Erythroblast (primary cell): ENCODE measurements at places on chromosomes 7 and 10.

GRCh38 chr10:117214401-117214800 is 17.1 kb downstream of the KCNK18 start:
- DNase-seq, result no peak

DNA sequence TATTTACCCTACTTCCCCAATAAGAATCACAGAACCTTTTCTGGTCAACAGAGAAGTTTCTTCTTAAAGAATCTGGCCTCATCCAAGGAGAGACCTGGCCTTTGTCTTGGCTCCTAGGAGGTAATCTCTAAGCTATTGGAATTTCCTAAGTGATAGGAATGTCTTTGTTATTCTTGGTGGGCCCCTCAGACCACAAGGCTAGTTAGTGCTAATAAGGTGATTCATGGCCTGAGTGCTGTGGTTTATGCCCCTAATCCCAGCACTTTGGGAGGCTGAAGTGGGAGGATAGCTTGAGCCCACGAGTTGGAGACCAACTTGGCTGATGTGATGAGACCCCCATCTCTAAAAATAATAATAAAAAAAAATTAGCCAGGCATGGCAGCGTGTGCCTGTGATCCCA is 60.0 kb upstream of the CYP2C18 start:
- no peak for DNase-seq

DNA sequence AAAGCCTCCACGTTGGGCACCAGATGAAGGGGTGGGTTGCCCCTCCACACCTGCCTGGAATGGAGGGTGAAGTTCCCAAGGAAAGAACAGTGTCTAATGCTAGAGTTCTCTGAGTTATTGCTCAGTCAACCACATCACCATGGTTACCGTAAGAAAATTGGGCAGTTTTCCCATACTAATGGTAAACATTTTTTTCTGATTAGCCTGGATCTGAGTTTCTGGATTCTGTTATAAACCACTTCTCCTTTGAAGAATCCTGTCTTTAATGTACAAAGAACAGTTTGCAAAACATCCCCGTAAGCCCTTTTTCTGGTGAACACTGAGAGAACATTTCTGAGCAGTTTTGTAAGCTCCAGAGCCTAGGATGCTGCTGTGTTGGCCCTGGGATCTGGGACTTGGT is 45.5 kb downstream of the ABCC2 start:
- DNase-seq, result no peak

GRCh38 chr10:65273115-65273514 is 1652.7 kb upstream of the LRRTM3 start:
- DNase-seq, result no peak

DNA sequence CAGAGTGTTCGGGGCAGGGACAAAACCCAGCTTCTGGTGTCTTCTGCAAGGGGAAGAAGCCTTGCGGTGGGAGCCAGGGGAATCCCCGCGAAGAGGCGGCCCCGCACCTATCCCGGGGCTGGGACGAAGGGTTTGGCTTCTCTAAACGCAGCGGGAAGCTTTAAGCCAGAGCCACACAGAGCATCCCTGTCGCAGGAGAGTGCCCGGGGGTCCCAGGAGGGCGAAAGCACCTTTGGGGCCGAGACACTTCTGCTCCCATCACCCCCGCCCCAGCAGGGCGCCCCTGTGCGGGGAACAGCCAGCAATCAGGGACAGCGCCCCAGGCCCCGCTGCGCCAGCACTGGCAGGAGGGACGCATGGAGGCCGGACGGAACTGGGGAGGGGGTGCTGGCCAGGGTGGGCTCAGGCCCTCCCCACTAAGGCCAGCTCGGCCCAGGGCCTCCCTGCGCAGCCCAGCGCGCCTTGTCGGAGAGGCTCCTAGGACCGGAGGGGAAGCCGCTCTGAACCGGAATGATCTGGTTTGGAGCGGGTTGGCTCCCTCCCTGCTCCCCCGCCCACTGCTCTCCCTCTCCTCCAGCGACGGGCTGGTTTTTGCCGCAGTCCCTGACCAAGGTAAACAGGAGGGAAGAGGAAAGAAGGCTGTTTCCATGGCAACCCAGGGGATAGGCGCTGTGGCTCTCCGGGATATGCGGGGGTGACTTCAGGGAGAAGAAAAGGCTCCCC is 63.9 kb downstream of the TMEM209 start:
- DNase-seq, result peak; percentile 89

DNA sequence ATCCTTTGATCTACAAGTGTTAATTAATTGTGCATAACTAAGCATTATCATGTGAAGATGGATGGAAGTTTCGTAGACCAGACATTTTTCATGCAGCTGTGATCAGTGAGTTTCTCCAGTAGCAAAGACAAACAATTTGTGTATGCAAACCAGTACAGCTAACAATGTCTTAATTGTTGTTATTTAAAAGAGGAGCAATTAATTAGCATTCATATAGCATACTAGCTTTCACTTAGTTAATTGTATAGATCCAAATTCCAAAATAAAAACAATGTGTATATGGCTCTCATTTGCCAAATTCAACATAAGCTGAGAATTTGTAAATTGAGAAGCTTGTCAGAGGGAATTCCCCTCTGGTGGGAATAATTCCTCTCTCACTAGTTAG is 22.6 kb upstream of the PRKCQ start:
- no peak for DNase-seq

- DNase-seq, result no peak
These were observed 3.5 kb downstream of the TEX36 start for GRCh38 chr10:125679436-125679835.

GRCh38 chr10:32376097-32376496 is 29.1 kb upstream of the EPC1 start:
- DNase-seq, result peak; percentile 12

DNA sequence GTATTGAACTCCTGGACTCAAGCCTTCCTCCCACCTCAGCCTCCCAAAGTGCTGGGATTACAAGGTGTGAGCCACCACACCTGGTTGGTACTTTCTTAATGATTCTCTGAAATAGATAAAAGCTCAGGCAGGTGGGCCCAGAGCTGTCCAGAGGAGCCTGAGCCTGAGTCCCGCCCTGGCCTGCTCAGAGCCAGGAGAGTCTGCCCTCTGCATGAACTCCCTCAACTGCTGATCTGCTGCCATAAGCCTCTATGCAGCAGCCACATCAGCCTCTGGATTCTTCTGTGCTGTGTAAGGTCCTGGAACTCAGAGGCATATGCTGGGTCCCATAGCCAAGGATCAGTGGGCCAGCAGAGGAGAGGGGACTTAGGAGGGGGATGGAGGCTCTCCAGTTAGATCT is 23.1 kb upstream of the DDIT4 start:
- no peak for DNase-seq

DNA sequence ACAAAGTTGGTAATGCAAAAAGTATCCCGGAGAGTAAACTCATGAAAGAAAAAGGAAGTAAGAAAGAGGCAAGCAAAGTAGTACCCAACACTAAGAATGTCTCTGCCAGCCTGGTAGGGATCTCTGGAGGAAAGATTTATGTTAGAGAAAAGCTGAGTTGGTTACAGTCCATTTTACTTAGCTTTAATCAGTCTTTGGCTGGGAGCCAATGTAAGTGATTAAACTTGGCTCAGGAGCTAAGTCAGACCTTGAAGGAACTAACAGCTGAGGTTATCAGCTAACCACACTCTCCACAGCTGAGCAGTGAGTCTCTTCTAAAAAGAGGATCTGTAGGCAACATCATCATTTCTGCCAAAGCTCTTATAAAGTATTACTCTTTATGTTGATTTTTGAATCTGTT is 148.0 kb downstream of the ANKRD7 start:
- peak; percentile 48 for DNase-seq

- DNase-seq, result no peak
These were observed 16.9 kb downstream of the KCNMA1 start for GRCh38 chr10:77620731-77621130.

DNA sequence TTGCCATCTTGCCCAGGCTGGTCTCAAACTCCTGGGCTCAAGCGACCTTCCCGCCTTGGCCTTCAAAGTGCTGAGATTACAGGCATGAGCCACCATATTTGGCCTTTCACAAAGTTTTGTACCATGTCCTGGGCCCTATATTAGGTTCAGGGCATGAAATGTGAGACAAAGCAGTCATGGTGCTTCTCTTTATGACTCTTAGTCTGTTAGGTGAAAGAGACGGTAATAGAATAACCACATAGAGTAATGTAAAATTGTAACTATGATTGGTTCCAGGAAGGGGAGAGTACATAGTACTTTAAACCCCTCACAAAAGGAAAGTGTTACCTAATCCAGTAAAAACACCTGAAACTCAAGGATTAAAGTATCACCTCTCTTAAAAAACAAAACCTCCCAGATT is 144.7 kb downstream of the SPAG6 start:
- DNase-seq, result no peak

DNA sequence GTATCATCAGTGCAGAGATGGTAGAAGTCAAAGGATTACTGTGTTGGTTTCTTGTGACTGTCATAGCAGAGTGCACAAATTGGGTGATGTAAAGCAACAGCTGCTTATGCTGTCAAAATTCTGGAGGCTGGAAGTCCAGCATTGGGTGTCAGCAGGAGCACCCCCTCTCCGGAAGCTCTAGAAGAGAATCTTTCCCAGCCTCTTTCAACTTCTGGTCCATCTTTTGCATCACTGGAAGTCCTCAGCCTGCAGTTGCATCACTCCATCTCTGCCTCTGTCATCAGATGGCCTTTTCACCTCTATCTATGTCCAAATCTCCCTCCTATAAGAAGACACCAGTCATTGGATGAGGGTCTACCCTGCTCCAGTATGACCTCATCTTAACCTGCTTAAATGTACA is 35.8 kb upstream of the GALNTL5 start:
- DNase-seq, result no peak

DNA sequence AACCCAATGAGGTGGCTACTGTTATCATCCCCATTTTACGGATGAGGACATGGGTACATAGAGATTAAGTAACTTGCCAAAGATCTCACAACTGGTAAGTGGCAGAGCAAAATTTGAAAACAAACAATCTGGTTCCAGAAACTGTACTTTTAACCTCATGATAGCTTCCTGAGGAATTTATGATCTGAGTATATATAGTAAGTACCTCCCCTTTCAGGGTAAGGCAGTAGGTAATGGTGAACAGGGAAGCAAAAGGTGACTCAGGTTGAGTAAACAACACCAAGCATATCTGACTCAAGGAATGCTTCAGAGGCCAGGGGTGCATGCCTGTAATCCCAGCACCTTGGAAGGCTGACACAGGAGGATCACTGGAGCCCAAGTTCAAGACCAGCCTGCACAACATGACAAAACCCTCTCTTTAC is 21.1 kb downstream of the KLLN start:
- DNase-seq, result peak; percentile 20

- DNase-seq, result no peak
These were observed 51.3 kb upstream of the KLF6 start for GRCh38 chr10:3836222-3836820.

DNA sequence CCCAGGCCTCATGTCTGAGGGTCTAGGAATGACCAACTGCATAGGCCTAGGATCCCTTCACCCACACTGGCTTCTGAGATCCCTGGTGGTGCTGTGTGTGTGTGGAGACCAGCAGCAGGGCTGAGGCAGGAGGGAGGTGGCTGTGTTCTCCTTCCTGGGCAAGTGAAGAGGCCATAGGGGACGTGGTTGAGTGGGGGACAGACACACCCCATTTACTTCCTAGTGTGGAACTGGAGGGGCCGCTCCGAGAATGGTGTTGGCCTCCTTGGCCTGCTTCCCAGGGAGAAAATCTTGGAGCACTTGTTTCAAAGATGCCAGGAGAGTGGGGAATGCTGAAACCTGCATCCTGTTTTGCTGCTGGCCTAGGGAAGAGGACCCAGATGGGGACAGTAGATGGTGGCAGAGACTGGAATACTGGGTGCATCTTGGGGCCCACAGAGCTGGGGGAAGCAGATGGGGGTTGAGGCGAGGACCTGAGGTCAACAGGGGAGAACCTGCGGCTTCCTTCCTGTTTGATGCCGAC is 19.1 kb downstream of the UBTD1 start:
- DNase-seq, result no peak

- DNase-seq, result no peak
These were observed 103.9 kb downstream of the IDE start for GRCh38 chr10:92470026-92470425.

DNA sequence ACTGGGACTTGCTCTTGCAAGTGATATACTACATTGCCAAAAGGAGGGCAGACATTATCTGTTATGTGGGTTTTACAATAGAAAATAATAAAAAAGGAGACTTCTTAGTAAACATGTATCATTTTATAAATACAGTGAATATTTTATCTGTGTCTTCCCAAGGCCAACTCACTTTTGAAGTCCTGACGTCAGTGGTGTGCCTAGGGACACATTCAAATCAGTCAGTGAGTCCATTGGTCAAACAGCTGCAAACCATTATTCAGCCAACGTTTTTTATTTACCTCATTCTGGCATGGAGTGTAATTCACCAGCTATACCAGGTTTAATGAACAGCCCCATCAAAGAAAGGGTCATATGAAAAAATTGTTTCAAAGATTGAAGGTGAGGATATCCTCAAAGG is 263.7 kb downstream of the IPMK start:
- DNase-seq, result no peak

GRCh38 chr10:128938558-128938957 is 528.5 kb upstream of the MGMT start:
- no peak for DNase-seq

- DNase-seq, result no peak
These were observed at the start of gene HOGA1 for GRCh38 chr10:97584060-97584797. HOGA1 (plus strand) TSS chr10:97584389; CDS start chr10:97584704, 315 bp downstream.
